ENCODE measurements at places on chromosomes 5 and 9.

DNA sequence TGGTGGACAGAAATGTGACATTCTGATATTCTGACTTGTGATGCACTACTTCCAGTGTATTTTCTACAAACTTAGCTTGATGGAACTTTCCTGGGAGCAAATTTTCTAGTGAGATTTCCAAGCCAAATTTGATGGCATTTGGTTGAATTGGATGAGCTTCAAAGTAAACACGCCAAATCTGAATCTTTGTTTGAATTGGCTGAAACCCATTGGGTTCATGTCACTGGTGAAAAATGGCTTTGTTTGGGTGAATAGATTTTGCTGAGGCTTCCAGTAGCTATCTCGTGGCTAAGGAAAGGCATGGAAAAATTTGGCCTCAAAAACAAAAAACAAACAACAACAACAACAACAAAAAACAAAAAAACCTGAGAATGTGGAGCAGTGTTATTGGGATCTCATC lies 271.1 kb upstream of the RPS23 start:
- DNase-seq: no peak

DNA sequence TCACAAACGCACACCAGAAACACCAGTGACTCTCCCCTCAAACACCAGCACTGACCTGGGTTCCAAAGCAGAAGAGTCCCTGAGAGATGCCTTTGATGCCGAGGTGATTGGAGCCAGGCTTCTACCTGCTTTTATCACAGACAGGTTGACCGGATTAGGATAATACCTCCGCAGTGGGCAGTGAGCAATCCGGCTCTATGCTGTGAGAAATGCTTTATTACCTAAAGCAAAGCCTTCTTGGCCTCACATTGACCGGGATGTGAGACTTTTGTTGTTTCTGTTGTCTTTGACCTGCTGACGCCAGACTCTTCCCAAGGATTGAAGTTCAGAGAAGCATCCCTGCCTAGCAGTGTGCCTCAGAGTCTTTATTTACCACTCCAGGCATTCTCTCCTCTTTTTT lies 320.3 kb upstream of the CLINT1 start:
- no peak for DNase-seq

- no peak for DNase-seq
Observed at GRCh38 chr5:135343413-135343812, 55.6 kb downstream of the MACROH2A1 start.

DNA sequence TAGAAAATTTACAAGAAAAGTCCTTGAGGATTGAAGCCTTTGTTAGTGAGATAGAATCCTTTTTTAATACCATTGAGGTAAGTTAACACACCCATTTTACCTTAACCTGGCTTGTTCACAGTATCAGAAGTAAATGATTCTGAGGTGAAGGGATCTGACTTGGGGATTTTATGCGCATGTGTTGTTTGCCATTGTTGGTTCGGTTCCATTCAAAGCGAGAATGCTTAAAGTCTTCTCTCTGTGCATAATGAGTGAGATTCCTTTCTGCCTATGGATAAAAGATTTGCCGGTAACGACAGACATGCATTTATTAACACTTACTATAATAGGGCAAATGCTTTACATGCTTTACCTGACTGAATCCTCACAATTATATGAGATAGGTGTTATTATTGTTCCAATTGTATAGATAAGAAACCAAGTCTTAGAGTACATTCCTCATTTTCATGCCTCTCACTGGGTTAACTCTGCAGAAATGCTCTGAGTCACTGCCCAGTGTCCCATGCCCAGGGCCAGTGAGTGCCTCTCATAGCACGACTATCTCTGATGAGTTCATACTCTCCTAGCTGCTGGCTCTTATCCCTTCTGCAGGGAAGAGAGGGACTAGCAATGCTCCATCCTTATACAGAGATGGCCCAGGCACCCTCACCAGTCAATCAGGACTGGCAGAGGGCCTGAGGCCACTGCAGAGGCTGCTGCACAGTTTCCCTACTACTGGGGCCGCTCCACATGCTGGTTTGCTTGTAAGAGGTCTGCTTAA lies 54.4 kb downstream of the CMYA5 start:
- no peak for DNase-seq

GRCh38 chr9:115264313-115264712 lies 146.4 kb upstream of the TNC start:
- peak; percentile 90 for DNase-seq

GRCh38 chr9:107548298-107549142 lies 59.0 kb upstream of the KLF4 start:
- peak; percentile 98 for DNase-seq

- DNase-seq: no peak
Observed at GRCh38 chr5:178668579-178668978, 41.7 kb upstream of the CLK4 start.

DNA sequence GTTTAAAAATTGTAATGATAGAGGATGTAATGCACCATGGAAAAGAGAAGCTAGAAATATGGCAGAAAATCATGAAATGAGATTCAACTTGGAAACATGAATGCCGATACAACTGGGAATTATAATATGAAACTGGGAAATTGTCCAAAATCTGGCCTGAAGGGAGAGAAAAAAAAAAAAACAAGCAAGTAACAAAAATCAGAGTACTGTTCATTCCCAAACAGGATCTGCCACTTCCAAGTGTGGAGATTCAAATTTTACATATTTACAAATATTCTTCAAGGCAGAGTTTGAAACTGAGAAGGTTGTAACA lies 56.6 kb upstream of the MOCS2 start:
- DNase-seq: no peak

- no peak for DNase-seq
Observed at GRCh38 chr9:106982636-106983035, 119.7 kb downstream of the ZNF462 start.

DNA sequence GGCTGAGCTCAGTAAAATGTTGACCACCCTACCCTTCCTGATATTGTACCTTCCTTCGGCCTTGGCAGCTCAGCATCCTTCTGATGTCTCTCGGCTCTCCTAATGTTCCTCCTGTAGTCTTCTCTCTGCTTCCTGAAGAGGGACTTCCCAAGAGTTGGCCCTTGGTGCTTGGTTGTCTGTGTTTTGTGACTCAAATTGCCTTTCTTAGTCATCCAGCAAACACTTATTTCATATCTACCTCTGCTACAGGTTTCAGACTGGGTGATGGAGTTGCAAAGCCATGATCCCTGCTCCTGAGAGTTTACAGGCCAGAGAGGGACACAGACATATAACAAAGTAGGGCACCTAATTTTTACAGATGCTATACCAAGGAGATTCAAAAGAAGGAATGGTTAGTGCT lies 70.1 kb downstream of the SV2C start:
- DNase-seq: no peak

GRCh38 chr9:136021872-136022681 lies 60.9 kb upstream of the UBAC1 start:
- no peak for DNase-seq

DNA sequence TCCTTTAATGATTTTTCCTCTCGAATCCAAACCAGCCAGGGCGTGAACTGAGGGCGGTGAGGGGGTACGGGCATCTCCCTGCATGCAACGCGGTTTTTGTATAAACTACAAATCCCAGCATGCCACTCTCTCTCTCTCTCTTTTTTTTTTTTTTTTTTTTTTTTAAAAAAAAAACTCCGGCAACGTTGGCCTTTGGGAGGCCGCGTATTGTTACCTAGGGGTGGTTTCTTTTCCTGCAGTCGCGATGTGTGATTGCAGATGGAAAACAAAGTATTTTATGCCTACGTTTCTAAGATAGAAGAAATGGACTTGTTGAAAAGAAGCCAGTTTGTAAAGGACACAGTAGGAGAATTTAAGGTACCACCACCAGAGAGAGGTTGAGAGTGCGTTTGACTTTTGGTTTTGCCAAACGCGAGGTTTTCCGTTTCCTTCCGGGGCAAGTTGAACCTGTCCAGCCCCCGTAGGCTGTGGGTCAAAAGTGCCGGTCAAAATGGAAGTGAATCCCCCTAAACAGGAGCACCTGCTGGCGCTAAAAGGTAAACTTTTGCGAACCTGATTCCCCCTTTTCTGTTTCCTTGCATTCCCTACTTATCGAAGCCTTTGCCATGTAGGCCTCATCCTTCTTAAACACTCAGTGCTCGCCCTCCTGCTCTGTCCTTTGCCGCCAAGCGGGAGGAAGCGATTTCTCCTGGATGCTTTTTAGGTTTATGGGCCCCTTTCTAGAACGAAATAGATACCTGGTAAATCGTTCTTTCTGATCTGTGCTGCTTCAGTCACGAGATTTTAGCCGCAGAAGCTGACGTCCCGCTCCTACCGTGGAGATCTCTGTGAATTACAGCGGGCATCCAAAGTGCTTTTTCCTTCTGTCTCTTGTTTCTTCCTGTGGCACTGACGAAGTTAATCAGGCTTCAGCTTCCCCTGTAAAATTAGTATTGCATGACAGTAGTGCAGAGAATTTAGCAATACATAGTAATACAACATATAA lies at the start of the genes SHLD3 and TRAPPC13:
Gene SHLD3, plus strand, starts transcription at position 457 of the 985 bp plus-strand sequence. CDS start 4,561 bp downstream, outside the sequence.
Gene TRAPPC13, plus strand, starts transcription at position 457 of the 985 bp plus-strand sequence. Its CDS starts 34 bp downstream, at position 491.
- peak; percentile 87 for DNase-seq

DNA sequence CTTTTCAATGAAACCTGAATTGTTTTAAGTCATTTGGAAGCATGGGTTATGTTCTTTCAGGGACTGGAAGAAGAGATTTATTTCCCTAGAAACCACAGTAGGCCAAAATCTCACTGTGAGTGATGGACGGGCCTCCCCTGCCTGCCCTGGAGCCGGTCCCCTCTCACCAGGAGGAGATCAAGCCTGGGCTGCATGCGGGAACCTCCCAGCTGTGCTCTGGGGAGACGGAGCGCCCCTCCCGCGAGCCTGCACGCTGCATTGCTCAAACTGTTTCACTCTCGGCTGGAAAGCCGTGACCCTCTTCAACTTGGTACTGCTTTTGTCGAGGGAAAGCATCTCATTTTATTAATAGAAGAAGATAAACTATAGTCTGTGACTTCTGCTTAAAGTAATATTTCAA lies 85.4 kb downstream of the IRX2 start:
- DNase-seq: peak; percentile 31

DNA sequence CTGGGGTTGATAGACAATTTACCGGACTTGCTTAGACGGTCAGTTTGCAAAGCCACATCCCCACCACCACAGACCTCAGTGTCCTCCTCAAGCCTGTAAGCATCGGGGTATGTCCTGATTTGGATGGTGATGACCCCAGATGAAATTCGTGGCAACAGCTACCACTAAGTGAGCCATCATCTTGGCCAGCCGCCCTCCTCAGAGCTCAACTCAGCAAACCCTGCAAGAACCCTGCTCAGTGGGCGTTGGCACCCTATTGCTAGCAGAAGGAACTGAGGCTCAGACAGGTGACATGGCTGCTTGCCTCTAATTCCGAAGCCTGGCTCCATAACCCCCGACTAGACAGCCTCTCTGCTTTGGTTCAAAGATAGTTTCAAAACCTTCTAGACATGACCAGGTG lies 41.4 kb upstream of the BARHL1 start:
- DNase-seq: no peak

DNA sequence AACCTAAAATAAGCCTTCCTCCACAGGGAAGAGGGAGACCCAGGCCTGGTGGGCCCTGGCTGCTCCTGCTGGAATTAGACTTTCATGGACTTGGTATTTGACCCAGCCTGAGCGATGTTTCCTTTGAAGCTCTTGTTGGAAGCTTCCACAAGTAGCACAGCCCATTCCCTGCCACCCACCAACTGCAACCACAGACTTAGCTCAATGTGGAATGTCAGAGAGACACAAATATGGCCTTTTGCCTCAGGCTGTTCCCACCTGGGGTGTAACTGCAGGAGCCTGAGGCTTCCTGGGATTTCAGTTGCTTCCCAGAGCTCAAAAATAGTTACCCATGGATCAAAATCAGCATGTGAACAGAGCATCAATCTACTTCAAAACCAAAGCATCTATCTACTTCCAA lies 70.3 kb upstream of the LHFPL2 start:
- peak; percentile 45 for DNase-seq

- DNase-seq: peak; percentile 76
Observed at GRCh38 chr9:80867731-80868130, 821.6 kb downstream of the TLE1 start.

DNA sequence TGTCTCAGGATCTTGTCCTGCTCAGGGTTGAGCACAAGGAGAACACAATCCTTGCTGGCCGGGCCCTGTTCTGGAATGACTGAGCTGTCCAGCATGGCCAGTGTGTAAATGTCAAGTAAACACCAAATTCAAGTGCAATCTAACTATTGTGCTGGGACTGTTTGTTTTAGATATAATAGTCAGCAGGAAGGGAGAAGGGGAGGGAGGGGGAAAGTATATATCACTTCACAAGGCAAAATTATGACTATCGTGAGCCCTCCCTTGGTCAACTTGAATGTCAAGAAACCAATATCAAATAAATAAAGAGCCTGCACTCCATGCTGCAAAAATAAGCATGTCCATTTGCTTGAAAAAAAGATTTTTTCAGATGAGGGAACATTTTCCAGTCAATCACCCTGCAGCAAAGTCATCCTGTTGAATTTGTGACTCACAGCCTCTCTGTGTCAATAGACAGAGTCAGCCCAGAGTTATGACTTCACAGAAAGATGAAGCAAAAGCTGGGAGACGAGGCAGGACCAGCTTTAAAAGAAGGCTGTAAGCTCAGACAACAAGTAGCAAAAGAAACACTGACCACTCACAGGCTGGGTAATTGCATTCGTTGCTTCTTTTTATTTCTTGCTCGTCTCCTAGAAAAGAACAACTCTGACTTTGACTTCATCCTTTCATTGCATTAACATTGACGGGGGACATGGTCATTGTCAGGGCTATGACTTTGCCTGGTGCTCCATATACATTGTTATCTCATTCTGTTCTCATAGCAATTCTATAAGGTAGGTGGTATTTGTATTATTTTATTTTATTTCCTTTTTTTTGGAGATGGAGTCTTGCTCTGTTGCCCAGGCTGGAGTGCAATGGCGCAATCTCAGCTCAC lies 15.3 kb upstream of the KLF4 start:
- peak; percentile 78 for DNase-seq

GRCh38 chr9:82498541-82499317 lies 510.2 kb downstream of the SPATA31D1 start:
- no peak for DNase-seq

- no peak for DNase-seq
Observed at GRCh38 chr5:151495320-151495719, 47.9 kb downstream of the SLC36A1 start.

DNA sequence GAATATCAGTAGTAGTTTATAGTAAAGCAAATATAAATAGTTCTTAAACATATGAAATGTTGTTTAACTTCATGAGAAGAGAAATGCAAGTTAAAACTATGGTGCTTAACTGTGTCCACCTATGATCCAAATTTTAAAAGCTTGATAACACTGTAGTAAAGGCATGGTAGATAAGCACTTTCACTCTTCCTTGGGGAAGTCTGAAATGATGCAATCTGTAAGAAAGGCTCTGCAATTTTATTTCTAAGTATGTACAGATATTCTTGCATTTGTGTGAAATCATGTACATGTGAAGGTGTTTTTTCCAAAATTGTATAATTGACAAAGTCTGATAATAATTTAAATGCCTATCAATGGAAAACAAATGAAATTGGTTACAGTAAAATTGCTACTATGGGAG lies 66.9 kb downstream of the SYK start:
- DNase-seq: peak; percentile 43
